ENCODE measurements at places on chromosomes 4 and X. TPM values are rescaled to one million over a fixed set of nuclear protein-coding genes. Genes with fewer than 3 reads are reported as not detected.

GRCh38 chr4:121122661-121123060 is 41.5 kb downstream of the TNIP3 start:
- no peak overlapping the region for H3K4me3 ChIP-seq
- no peaks in the 10 kb centered on the region for H3K27me3 ChIP-seq
- H3K4me1 ChIP-seq = peaks cover 10% of the 10 kb centered on the region
- H3K36me3 ChIP-seq = no peaks in the 10 kb centered on the region
- H3K27ac ChIP-seq = no peak overlapping the region
- DNase-seq = no peak

SCRG1 gene
- not detected for total RNA-seq

GRCh38 chrX:2732076-2732475 is 19.8 kb upstream of the XG start:
- no peak overlapping the region for H3K27ac ChIP-seq
- DNase-seq = no peak
- peaks cover 5% of the 10 kb centered on the region for H3K36me3 ChIP-seq
- H3K27me3 ChIP-seq = no peaks in the 10 kb centered on the region
- no peak overlapping the region for H3K4me3 ChIP-seq
- no peaks in the 10 kb centered on the region for H3K4me1 ChIP-seq

GBA3 gene
- total RNA-seq = 0.37 TPM

GRCh38 chr4:145003675-145004074 is 94.3 kb downstream of the ANAPC10 start:
- H3K27me3 ChIP-seq = no peaks in the 10 kb centered on the region
- DNase-seq = no peak
- no peak overlapping the region for H3K27ac ChIP-seq
- H3K4me3 ChIP-seq = no peak overlapping the region
- H3K36me3 ChIP-seq = no peaks in the 10 kb centered on the region
- no peaks in the 10 kb centered on the region for H3K4me1 ChIP-seq

GRCh38 chrX:724256-724655 is 93.7 kb downstream of the SHOX start:
- H3K36me3 ChIP-seq = no peaks in the 10 kb centered on the region
- no peak for DNase-seq
- H3K4me3 ChIP-seq = no peak overlapping the region
- H3K27me3 ChIP-seq = no peaks in the 10 kb centered on the region
- H3K4me1 ChIP-seq = no peaks in the 10 kb centered on the region
- no peak overlapping the region for H3K27ac ChIP-seq

USP17L20 gene
- not detected for total RNA-seq

GRCh38 chr4:11791797-11792196 is 363.1 kb upstream of the HS3ST1 start:
- no peak overlapping the region for H3K4me3 ChIP-seq
- H3K27me3 ChIP-seq = no peaks in the 10 kb centered on the region
- H3K36me3 ChIP-seq = no peaks in the 10 kb centered on the region
- DNase-seq = no peak
- H3K4me1 ChIP-seq = no peaks in the 10 kb centered on the region
- no peak overlapping the region for H3K27ac ChIP-seq

P2RY4 gene
- total RNA-seq = 0.18 TPM
